ENCODE measurements at places on chromosomes 12 and 14.

DNA sequence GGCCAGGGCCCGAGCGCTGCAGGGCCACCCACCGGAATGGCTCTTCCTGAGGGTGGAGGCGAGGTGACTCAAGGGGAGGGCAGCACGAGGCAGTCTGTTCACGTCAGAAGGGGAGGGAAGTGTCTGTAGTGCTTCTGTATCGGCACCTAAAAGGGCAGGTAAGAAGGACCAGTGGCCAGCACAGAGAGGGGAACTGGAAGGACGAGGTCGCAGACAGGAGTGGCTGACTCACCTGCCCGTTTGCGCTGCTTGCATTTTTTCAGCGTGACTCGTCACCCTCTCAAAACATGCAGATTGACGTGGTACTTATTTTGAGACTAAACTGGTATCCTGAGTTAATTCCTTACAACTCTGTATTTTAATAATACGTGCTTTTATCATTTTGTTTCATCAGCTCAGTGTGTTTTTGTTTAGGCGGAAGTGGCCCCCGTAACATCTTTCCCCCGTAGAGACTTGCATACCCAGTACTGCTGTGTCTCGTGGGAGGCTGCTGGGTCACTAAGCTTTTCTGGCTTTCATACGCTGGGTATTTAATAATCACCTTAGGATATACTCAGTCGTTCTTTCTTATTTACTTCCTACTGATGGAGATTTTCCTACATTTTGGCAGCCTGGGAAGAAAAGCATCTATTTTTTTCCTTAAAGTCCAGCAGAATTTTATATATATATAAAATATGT is 26.4 kb downstream of the SFSWAP start:
- DNase-seq = no peak

GRCh38 chr14:98977451-98977850 is 294.5 kb downstream of the BCL11B start:
- DNase-seq = no peak

DNA sequence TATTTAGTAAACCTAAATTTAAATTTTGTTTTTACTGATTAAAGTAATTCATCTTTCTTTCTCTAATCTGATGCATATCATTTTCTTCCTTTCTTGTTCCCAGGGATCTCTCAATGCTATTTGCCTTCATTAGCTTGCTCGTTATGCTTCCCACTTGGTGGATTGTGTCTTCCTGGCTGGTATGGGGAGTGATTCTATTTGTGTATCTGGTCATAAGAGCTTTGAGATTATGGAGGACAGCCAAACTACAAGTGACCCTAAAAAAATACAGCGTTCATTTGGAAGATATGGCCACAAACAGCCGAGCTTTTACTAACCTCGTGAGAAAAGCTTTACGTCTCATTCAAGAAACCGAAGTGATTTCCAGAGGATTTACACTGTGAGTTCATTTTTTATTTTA is 48.6 kb downstream of the VEZT start:
- DNase-seq = no peak

- DNase-seq = no peak
Observed at GRCh38 chr14:53716578-53716977, 240.0 kb downstream of the BMP4 start.

DNA sequence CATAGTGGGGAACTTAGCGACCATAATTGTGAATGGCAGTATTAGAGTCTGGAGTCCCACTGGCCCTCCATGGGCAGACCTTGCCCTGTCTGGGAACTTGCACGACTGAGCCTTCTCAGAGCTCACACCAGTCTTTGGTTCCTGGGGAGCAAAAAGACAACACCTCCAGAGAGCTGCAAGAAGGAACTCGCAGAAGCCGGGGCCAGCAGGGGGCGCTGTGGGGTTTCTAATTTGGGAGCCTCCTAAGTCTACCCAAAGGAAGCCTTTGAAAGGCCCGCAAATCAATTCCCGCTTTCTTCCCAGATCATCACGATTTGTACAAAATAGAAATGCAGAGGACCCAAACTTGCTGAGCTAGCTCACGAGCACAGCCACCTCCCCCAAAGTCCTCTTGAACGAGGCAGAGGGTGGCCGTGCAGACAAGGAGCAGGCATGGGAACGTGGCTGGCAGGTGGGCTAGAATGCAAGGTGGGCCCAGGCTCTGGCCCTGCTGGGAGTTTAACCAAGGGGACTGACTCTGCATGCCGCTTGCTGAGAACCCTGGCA is 46.3 kb upstream of the FBXO21 start:
- DNase-seq = peak; percentile 27

DNA sequence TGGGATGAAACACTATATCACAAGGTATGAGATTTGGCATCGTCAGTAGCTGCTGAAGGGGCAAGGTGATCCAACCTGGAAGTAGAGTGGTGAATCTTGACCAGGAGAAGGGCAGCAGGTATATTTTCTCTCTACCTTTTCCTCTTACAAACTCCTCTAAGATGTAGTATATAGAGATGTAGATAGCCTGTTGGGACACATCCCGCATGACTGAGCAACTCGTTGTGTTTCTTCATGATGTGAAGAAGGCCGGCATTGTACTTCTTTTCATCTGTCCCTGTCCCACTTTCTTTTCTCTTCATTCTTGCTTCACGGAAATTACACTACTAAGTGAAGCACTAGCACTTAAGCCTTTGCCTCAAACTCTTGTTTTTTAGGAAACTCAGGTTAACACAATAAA is 7.3 kb upstream of the CFAP54 start:
- no peak for DNase-seq

GRCh38 chr12:5923751-5924150 is 21.3 kb downstream of the ANO2 start:
- DNase-seq = no peak

- DNase-seq = peak; percentile 76
Observed at GRCh38 chr12:103880299-103881142, 39.5 kb upstream of the NT5DC3 start.

DNA sequence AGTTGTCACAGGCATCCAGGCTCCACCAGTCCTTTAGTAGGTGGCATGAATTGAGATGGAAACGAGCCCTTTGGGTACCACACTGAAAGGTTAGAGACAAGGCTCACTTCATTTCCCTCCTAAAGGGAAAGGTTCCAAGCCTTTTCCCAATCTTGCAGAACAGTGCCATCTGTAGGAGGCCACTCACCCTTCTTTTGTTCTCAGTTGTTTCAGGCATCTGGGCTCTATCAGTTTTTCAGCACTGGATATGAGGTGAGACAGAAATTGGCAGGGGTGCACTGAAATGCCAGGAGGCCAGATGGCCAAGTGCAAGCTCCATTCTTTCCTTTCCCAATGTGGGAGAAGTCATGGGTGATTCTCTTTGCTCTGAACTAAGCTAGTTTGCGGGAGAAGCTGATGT is 15.2 kb downstream of the FBXO33 start:
- DNase-seq = no peak
